ENCODE measurements at places on chromosomes 13 and 19.

- no peak for DNase-seq
These were observed 185.8 kb downstream of the MZT1 start for GRCh38 chr13:72541674-72542073.

DNA sequence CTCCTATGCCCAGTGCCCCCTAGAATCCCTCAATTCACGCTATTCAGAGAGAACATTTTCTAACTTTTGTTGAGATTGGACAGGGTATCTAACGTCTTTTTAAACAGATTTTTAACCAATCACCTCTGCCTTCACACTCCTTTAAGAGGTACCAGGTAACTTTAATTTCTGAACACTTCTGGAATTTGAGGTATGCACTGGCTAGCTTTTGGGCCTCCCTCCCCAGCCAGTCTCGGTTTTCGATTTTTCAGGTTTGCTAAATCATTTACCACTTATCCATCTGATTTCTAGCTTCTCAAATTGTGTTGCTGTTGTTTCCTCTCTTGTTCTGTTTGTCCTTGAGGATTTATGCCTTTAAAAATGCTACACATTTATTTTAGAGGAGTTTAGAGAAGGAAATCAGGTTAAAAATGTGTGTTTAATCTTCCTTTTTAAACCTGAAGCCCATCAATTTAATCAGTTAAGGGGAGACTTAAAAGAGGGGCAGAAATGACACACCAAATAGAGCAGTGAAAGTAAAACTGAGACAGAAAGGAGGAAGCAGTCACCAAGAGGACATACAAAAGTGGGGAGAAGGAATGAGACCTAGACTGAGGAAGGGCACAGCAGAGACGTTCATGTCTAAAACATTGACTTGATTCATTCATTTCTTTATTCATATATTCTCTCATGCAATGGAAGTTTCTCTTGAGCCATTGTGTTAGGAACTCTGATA, 139.6 kb upstream of the HTR2A start:
- no peak for DNase-seq

DNA sequence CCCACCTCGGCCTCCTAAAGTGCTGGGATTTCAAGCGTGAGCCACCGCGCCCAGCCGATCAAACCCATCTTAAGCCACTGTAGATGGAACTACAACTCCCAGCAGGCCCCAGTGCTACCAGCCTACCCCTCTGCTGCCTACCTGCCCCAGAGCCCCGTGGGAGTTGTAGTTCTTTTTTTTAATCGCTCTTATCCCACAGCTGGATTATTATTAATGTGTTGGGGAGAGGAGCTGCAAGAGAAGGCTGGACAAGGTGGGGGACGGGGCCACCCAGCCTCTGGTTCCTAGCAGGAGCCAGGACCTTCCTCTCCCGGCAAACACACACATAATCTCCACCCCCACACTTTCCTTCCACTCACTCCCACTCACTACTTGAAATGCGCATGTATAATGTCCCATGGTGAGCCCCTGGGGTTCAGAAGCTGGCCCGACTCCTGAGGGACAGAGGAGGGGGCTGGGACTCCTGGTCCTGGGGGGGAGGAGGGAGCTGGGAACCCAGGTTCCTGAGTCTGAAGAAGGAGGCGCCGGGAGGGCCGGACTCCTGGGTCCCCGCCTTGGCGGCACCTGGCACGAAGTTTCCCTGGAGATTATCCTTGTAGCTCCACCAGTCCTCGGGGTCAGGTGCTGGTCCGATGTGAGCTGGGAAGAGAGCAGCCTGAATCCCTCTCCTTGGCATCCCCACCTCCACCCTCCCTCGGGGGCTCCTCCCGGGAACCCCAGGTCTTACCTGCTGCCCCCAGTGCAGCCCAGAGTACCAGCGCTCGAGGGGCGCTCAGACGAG, 958 bp downstream of the CA11 start:
- peak; percentile 75 for DNase-seq

DNA sequence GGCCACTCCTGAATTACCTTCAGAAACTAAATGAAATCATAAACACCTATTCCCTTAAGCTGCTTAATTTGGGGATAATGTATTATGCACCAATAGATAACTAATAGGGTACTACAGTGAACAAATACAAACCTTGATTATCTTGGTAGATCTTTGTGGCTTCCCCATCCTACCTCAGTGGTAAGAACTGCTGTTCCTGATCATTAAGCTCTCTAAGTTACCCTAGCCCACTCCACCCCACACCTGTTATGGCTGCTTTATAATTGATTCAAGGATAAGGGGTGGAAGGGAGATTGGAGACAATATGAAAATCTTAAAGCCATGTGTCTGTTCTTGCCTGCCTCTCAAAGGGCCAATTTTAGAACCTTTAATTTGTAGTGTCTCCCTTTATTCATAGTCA, 121.2 kb downstream of the LMO7 start:
- DNase-seq: no peak

- DNase-seq: no peak
These were observed 820.6 kb downstream of the PCDH9 start for GRCh38 chr13:66409542-66409941.

GRCh38 chr19:13037161-13037560, 41.9 kb downstream of the NFIX start:
- DNase-seq: no peak

DNA sequence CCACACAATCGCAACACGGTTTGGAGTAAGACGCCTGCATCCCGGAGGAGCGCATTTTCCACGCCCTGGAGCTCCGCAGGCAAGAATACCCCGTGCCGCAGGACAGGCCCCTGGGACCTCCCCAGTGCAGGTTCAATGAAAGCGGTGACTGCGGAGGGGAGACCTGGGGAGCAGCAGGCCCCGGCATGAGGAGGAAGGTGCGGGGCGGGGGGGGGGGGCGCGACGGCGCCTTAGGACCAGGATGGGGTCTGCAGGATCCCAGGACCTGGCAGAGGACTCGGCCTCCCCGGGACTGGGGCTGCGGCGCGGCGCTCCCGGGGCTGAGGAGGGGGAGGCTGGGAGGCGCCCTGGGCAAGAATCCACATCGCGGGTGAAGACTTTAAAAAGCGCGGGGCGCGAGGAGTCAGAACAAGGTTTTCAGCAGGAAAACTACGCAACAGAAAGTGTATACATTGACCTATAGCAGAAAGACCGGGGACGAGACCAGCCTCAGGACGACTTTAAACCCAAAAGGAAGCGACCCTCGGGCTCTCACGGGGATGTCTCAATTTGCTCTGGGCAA, 432 bp downstream of the ZNF611 start:
- DNase-seq: no peak

GRCh38 chr13:34419025-34419424, 523.0 kb upstream of the NBEA start:
- DNase-seq: no peak

GRCh38 chr19:44282846-44283245, 22.0 kb downstream of the ZNF235 start:
- DNase-seq: no peak

DNA sequence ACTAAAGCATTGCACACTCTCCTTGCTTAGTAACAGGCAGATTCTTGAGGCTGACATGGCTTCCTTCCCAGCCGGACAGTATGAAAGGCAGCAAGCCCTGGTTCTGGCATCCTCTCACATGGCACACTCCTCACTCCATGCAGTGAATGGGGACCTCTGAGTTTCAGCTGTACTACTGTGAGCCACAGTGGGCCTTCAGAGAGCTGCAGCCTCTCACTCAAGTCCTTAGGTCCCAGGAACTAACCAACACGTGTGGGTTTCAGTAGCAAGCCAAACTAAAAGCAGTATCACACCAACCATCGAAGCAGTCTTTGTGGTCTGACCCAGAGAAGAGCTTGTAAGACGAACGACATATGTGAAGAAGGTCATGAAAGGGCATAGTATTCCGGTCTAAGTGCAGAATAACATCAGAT, 128.2 kb downstream of the TBC1D4 start:
- no peak for DNase-seq

DNA sequence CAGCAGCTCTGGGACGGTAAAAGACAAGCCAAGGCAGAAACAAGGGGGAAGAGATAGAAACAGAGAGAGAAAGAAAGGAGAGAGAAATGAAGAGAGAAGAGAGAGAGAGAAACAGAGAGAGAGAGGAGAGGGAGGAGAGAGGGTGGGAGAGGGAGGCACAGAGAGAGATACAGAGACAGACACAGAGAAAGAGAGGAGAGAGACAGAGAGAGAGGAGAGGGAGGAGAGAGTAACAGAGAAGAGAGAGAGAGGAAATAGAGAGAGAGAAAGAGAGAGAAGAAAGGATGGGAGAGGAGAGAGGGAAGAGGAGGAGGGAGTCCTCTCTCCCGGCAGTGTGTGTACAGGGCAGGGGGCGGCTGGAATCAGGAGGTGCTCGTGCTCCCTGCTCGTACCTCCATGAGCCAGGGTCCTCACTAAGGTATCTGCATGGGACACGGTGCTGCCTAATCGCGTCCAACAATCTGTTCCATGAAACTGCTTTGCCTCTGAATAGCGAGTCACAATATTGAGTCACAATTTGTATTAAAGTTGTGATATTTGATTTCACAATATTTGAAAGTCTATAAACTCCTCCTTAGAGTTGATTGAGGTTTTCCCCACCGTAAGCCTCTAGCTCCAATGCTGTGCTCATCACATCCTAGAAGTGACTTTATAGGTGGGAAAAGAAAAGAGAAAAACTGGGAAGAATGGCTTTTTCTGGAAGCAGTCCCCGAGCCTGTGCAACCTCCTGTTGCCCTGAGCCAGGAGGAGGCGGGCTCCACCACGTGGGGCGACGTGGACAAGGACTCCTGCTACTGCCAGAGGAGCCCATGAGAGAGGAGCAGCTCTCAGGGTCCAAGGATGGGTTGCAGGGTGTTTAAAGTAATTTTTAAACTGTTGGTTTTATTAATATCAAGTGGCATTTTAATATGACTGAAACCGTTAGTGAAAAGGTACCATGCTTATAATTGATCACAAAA, 81.7 kb upstream of the ARHGEF7 start:
- peak; percentile 40 for DNase-seq

DNA sequence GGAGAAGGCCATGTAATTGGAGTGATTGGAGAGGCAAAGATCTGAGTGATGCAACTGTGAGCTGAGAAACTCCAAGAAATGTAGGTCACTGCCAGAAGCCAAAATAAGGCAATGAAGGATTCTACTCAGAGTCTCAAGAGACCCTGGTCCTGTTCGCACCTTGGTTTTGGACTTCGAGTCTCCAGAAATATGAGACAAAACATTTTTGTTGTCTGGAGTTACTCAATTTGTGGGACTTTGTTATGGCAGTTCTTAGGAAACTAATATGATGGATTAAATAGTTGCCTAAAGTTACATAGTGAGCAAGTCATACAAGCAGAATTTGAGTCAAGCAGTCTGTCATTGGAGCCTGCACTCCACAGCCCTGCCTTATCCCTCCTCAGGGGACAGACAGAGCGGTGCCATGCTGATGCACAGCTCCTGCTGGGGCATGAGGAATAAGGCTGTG, 104.2 kb downstream of the ITGBL1 start:
- no peak for DNase-seq

- no peak for DNase-seq
These were observed 66.8 kb upstream of the RAP2A start for GRCh38 chr13:97367016-97367822.

DNA sequence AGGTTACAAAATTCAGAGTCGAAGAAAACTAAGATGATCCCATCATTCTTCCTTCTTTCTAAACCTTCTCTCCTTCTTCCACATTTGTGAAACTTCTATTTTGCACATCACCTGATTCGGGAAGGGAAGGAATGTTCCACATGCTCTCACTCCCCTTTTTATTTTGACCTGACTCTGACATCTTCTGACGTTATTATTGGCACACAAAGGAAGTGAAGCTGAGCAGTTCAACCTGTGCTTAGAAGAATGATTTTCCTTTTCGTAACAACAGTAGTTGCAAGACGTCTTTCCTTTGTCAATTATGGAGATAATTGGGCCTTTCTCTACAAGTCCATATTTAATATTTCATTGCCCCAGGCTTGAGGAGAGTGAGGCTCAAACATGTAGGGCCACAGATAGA, 18.0 kb downstream of the FAM124A start:
- DNase-seq: no peak

DNA sequence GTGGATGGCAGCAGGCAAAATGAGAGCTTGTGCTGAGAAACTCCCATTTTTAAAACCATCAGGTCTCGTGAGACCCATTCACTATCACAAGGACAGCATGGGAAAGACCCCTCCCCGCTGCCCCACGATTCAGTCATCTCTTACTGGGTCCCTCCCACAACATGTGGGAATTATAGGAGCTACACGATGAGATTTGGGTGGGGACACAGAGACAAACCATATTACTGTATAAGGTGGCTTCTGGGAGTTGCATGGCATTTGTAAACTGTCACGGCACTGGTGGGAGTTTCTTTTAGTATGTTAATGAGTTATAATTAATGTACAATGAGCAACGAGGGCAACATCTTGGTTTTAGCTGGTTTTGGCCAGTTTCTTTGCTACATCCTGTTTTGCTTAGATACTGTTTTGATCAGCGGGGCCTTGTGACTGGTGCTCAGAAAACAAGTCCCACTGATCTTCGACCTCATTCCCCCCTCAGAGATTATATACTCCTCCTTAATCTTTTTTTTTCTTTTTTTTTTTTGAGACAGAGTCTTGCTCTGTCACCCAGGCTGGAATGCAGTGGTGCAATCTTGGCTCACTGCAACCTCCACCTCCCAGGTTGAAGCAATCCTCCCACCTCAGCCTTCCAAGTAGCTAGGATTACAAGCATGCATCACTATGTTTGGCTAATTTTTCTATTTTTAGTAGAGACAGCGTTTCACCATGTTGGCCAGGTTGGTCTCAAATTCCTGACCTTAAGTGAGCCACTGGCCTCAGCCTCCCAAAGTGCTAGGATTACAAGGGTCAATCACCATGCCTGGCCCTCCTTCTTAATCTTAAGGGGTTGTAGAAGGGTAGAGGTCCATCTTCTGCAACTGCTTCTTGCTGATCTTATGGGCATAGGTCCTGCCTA, 21.3 kb upstream of the ZNF599 start:
- no peak for DNase-seq

GRCh38 chr19:6402058-6402457, 9.1 kb upstream of the GTF2F1 start:
- no peak for DNase-seq

DNA sequence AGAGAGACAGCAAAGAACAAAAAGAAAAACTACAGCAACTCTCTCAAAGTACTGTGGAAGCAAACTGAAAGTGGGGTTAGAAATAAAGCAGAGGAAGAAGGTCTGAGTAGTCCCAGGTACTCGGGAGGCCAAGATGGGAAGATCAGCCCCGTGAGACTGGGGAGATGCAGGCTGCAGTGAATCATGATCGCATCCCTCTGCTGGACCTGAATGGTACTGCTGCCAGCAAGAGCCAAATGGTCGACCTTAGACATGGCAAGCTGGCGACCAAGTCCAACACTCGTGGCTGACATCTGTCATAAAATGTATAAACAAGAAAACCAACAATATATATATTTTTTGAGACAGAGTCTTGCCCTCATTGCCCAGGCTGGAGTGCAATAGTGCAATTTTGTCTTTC, 33.7 kb upstream of the ZNF724 start:
- DNase-seq: peak; percentile 16

- peak; percentile 4 for DNase-seq
These were observed 281.6 kb downstream of the DNAJC15 start for GRCh38 chr13:43304945-43305344.

DNA sequence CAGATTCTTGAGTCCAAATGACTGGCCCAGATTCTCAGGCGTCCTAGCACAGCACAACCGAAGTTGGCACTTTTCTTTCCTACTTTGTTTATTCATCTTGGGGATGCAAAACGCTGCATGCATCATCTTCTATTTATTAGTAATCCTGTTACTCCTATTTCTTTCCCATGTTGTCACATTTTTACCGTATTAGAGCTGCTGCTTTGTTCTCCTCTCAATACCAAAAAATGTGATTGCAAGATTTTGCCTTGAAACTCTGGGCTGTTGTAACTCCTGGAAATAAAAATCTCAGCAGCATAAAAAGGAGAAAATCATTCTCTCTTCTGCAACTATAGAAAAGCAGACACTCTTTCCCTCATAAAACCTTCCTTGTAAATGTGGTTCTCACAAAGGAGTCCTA, 12.9 kb upstream of the IGSF23 start:
- DNase-seq: no peak

GRCh38 chr19:1630012-1630411, 22.4 kb downstream of the TCF3 start:
- DNase-seq: no peak
